ENCODE measurements at places on chromosomes 16 and 17. TPM values are rescaled to one million over a fixed set of nuclear protein-coding genes. Genes with fewer than 3 reads are reported as not detected.

Gene CCL7
- not detected for total RNA-seq

Gene MFAP4
- 17.4 TPM for total RNA-seq

Gene PRSS21
- not detected for total RNA-seq

Gene ACSM2B
- total RNA-seq, result not detected

Gene FAM117A
- total RNA-seq, result 16.2 TPM

Gene ZG16
- total RNA-seq, result not detected

GRCh38 chr17:83036193-83036592 lies 43.2 kb upstream of the METRNL start:
- no peaks in the 10 kb centered on the region for H3K4me1 ChIP-seq
- H3K27ac ChIP-seq, result no peak overlapping the region
- H3K27me3 ChIP-seq, result no peaks in the 10 kb centered on the region
- no peak overlapping the region for H3K4me3 ChIP-seq
- DNase-seq, result peak; percentile 27

GRCh38 chr16:7423434-7424044 lies 90.9 kb downstream of the RBFOX1 start:
- no peak overlapping the region for H3K27ac ChIP-seq
- DNase-seq, result no peak
- H3K4me3 ChIP-seq, result no peak overlapping the region
- H3K4me1 ChIP-seq, result peaks cover 2% of the 10 kb centered on the region
- H3K36me3 ChIP-seq, result no peaks in the 10 kb centered on the region

DNA sequence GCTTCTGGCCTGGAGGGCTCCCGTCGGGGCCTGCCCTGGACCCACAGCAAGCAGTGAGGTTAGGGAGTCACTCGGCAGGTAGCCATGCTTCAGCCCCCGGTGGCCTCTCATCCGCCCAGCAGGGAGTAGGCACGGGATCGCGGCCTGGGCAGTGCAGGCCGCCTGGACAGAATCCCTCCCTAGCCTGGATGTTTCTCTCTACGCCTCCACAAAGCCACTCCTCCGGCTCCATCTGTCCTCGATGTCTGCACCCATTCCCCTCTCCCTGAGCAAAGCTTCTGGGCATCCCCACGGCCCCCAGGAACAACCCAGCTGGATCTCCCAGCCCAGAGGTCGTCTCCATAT lies 145.2 kb downstream of the RBFOX3 start:
- no peaks in the 10 kb centered on the region for H3K4me1 ChIP-seq
- H3K36me3 ChIP-seq, result no peaks in the 10 kb centered on the region
- DNase-seq, result no peak
- peak overlapping the region; percentile 72 for H3K27ac ChIP-seq

GRCh38 chr17:73021771-73022170 lies 70.7 kb downstream of the SLC39A11 start:
- no peak overlapping the region for H3K27ac ChIP-seq
- no peak for DNase-seq
- no peaks in the 10 kb centered on the region for H3K4me1 ChIP-seq
- H3K27me3 ChIP-seq, result no peaks in the 10 kb centered on the region

DNA sequence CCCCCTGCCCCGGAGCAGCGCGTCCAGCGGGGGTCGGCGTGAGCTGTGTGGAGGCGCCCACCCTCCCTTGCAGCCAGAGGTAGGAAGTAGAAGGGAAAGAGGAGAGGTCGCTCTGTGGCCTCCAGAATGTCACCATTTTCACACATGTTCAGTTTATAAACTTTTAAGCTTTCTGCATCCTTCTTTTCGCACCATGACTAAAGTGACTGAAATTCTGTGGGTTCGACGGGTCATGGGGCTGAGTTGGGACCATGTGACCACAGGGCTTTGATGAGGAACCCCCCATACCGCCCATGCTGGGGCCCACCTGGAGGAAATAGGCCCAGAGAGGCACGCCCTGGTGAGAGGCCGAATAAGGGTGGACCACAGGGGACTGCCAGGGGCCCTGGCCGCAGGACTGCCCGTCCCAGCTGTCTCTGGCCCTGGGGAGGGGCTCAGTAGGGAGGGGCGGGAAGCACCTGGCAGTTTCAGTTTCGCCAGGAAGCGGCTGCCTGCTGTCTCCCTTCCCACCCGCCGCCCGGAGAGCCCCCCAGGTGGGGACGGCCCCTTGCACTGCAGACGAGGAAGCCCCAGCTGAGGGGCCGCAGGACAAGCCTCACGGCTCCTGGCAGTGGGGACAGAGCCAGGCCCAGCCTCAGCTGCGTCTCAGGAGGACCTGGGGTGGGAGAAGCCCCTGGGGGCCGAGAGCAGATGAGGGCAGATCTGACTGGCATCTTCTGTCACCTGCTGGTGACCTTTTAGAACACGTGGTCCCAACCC lies 9.0 kb downstream of the CBFA2T3 start:
- H3K4me3 ChIP-seq, result no peak overlapping the region
- H3K27ac ChIP-seq, result no peak overlapping the region
- DNase-seq, result no peak
- no peaks in the 10 kb centered on the region for H3K27me3 ChIP-seq

GRCh38 chr17:5705081-5705875 lies 121.0 kb upstream of the NLRP1 start:
- no peak overlapping the region for H3K27ac ChIP-seq
- H3K4me3 ChIP-seq, result no peak overlapping the region
- H3K4me1 ChIP-seq, result peaks cover 6% of the 10 kb centered on the region
- H3K27me3 ChIP-seq, result no peaks in the 10 kb centered on the region
- H3K36me3 ChIP-seq, result no peaks in the 10 kb centered on the region

DNA sequence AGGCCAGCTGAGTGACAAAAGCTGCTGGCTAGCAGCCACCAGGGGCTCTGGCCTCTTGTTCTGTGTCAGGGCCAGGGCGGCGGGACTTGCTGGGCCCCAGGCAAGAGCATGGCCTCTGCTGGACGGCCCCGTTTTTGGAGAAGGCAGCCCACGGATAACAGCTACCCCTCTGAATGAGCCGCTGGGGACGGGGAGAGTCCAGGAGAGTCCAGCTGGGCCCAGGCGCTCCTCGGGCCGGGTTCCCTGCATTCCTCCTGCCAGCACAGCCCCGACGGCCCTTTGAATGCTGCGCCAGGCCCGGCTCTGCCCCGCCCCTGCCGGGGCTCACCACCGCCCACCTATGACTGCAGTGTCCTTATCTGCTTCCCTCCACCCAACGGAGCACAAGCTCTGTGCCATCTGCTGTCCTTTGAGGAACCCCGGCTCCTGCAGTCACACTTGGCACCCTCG lies 33.4 kb downstream of the SLC7A5 start:
- no peaks in the 10 kb centered on the region for H3K27me3 ChIP-seq
- H3K36me3 ChIP-seq, result peaks cover 97% of the 10 kb centered on the region
- H3K4me1 ChIP-seq, result no peaks in the 10 kb centered on the region
- H3K4me3 ChIP-seq, result no peak overlapping the region

DNA sequence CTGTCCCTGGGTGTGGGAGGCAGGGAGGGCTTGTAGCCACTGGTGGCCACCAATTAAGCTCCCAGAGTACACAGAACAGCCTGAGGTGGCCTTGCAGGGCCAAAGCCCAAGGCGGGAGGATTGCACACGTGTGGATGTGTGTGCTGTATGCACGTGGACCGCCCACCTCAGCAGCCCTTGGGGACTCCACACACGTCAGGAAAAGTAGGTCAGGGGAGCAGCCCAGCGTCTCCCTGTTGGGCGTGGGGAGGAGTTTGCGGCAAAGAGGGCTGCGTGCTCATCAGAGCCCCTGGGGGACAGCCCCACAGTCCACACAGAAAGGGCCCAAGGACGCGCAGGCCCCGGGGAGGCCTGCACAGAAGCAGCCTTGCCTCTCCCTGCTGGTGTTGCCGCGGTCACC lies 19.6 kb downstream of the SBK1 start:
- H3K4me1 ChIP-seq, result no peaks in the 10 kb centered on the region
- H3K4me3 ChIP-seq, result no peak overlapping the region
- peaks cover 14% of the 10 kb centered on the region for H3K36me3 ChIP-seq
- H3K27ac ChIP-seq, result no peak overlapping the region
- no peaks in the 10 kb centered on the region for H3K27me3 ChIP-seq

GRCh38 chr17:66750116-66750515 lies 84.8 kb upstream of the CACNG5 start:
- DNase-seq, result no peak
- H3K27me3 ChIP-seq, result no peaks in the 10 kb centered on the region
- H3K4me3 ChIP-seq, result no peak overlapping the region
- peaks cover 4% of the 10 kb centered on the region for H3K4me1 ChIP-seq
- H3K36me3 ChIP-seq, result no peaks in the 10 kb centered on the region
- peak overlapping the region; percentile 64 for H3K27ac ChIP-seq

GRCh38 chr16:2043667-2044451 lies 3.8 kb downstream of the NTHL1 start:
- H3K27ac ChIP-seq, result no peak overlapping the region
- peaks cover 6% of the 10 kb centered on the region for H3K4me1 ChIP-seq
- no peaks in the 10 kb centered on the region for H3K27me3 ChIP-seq
- H3K4me3 ChIP-seq, result no peak overlapping the region

DNA sequence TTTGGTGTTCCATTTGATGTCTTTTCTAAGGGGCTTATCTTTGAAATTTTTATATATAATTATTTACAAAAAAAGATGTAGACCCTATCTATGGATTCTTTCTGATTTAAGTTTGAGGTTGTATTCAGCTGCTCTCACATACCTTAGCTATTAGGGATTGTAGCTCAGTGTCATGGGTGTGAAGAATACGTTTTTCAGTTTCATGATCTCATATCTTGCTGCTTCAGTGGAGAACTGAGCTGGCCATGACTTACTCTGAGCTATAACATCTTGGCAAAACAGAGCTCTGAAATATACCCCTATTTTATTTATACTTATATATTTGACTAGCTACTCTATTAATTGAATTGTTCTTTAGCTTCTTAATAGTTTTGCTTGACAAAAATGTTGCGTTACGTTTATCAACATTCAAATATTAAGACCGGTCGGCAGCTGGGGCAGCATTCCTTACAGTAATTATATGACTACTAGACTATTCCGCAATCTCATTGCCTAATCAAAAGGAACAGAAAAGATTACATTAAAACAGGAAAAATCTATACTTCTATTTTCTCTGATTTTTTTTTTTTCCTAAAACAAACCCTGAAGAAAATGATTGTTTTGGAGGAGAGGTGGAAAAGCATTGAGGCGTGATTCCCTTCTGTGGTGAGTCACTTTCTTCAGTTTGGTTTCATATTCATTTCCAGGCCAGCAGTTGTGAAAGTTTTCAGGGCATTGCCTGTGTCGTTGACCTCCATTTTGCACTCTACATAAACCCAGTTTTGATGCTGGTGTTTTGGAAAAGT lies 24.1 kb upstream of the KRT24 start:
- no peaks in the 10 kb centered on the region for H3K36me3 ChIP-seq
- no peaks in the 10 kb centered on the region for H3K27me3 ChIP-seq
- no peak for DNase-seq
- no peak overlapping the region for H3K27ac ChIP-seq

- no peak overlapping the region for H3K27ac ChIP-seq
- no peaks in the 10 kb centered on the region for H3K36me3 ChIP-seq
- no peak for DNase-seq
- peaks cover 44% of the 10 kb centered on the region for H3K27me3 ChIP-seq
Observed at GRCh38 chr17:1909985-1910384, 80.2 kb downstream of the RPA1 start.

DNA sequence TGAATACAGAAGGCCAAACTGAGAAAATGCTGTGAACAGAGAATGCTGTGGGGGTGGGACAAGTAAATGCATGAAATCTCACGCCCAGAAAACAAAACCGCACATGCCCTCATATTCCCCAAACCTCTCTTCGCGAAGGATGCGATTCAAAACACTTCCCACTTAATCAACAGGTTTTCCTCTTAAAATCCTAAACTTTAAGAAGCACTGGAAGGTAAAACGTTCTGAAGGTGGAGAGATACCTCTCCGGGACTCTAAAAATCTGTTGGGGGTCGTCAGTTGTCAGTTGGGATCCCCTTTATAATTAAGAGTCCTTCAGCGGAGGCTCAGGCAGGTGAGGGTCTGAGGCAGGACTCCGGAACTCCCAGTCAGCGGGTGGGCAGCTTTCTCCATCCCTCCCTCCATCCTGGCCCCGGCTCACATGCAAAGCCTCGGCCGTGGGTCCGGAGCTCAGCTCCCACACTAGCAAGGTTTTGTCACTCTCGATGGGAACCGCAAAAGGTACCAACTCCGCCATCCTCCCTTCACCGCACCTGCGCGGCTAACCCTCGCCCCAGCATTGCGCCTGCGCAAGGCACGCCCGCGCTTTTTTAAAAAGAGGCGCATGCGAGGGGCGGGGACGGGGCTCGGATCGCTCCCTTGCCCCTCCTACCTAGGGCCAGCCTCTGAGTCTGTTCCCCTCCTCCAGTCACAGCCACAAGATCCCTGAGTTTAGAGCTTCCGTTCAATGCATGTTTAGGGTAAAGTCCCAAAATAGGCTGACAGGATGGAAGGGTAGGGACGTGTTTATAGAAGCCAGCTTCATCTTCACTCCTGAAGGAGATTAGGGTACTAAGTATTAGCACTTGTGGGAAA lies at the start of gene RDM1:
TSS of gene RDM1 (minus strand) at position 563 of the 855 bp plus-strand sequence. CDS start at position 517, 46 bp downstream.
- H3K4me1 ChIP-seq, result no peaks in the 10 kb centered on the region
- no peaks in the 10 kb centered on the region for H3K36me3 ChIP-seq
- DNase-seq, result peak; percentile 98
- no peaks in the 10 kb centered on the region for H3K27me3 ChIP-seq

GRCh38 chr17:82978765-82979349 lies 100.6 kb upstream of the METRNL start:
- no peak for DNase-seq
- no peaks in the 10 kb centered on the region for H3K4me1 ChIP-seq
- no peak overlapping the region for H3K4me3 ChIP-seq
- no peaks in the 10 kb centered on the region for H3K27me3 ChIP-seq

- no peak for DNase-seq
- H3K27ac ChIP-seq, result peak overlapping the region; percentile 76
- H3K4me1 ChIP-seq, result no peaks in the 10 kb centered on the region
- H3K36me3 ChIP-seq, result no peaks in the 10 kb centered on the region
- no peak overlapping the region for H3K4me3 ChIP-seq
Observed at GRCh38 chr16:50668368-50669008, 12.6 kb downstream of the SNX20 start.
